GM12865 (cell line): ENCODE measurements at places on chromosomes 11 and 22.

DNA sequence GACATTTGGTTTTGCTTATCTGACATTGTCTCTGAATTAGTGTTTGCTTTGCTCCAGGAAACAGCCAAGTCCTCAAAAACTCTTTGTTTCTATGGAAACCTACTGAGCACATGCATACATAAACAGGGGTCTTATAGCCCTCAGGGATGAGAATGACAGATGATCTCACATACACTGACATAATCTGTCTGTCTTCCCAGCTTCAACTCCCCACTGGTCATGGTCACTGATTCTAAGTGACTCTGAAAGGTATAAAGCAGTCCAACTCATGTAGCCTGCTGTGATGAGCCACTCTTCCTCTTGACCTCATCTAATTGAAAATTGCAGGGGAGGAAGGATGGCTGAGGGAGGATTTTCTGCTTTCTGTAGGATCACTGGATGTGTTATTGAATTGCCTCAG is 12.6 kb downstream of the ZNF143 start:
- DNase-seq = no peak

DNA sequence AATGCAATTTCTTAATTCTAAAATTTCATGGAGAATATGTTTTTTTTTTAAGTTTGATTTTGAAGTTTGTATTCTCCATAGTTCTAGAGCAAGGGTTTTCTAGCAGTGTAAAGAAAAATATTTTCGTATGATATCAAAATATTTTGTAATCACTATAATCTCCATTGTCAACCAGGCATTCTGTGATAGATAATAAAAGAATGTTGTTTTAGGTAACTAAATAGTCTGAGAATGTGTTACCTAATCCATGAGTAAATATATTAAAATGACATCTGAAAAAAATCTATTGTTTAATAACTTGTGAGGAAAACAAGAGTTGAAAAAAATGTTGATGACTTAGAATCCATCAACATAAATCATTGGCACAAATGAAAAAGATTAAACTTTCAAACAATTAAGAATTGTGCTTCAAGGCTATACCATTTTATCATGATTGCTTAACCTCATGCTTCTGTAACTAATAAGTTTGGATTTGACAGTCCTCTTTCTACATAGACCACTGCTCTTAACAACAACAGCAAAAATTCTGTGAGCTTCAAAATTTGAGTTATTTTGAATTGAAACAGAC is 2211.8 kb downstream of the LRRC4C start:
- no peak for DNase-seq

GRCh38 chr11:31641477-31642062 is 132.0 kb downstream of the ELP4 start:
- peak; percentile 25 for DNase-seq

- no peak for DNase-seq
Observed at GRCh38 chr11:108122166-108122628, 830 bp downstream of the ACAT1 start.

DNA sequence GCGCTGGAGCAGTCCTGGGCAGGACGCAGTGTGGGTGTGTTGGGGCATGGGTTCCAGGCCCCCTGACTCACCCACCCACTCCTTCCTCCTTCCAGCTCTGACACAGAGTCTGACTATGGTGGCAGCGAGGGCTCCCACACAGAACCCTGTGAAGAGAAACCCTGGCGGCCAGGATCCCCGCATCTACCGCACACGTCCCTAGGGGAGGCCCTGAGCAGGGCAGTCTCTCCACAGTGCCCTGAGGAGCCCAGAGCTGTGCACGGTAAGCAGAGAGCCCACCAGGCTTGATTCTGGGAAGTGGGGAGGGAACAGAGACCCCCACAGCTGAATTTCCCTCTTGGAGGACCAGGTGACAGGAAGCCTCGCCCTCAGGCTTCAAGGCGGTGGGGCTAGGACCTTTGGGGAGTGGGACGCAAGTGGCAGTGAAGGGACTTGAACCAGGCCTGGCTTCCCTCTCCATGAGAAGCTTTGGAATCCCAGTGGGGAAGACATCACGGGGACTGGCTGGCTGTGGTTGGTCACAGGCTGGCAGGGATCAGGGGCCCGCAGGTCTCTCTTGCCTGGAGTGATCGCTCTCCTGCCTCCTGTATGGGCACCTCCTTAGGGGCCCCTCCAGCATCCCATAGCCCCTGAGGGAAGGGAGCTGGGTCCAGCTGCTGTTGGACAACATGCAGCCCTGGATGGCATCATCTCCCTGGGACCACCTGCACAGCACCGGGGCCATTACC is 96.4 kb upstream of the PARVA start:
- no peak for DNase-seq

- DNase-seq = no peak
Observed at GRCh38 chr22:20076627-20077172, 3.3 kb upstream of the DGCR8 start.

GRCh38 chr11:8941341-8942103 is 1.3 kb downstream of the ASCL3 start:
- no peak for DNase-seq
